ACHN (cell line): ENCODE measurements at places on chromosomes 2 and 18.
A peak's percentile ranks its signal among the peaks of the same experiment; 100 is the strongest.

- no peak for DNase-seq
Observed at GRCh38 chr2:159297042-159297707, 10.7 kb upstream of the WDSUB1 start.

GRCh38 chr2:8548619-8549150, 133.2 kb upstream of the ID2 start:
- DNase-seq, result no peak

- DNase-seq, result no peak
Observed at GRCh38 chr2:110969696-110970095, 151.0 kb upstream of the BCL2L11 start.

- no peak for DNase-seq
Observed at GRCh38 chr2:12928197-12928774, 211.6 kb downstream of the TRIB2 start.

DNA sequence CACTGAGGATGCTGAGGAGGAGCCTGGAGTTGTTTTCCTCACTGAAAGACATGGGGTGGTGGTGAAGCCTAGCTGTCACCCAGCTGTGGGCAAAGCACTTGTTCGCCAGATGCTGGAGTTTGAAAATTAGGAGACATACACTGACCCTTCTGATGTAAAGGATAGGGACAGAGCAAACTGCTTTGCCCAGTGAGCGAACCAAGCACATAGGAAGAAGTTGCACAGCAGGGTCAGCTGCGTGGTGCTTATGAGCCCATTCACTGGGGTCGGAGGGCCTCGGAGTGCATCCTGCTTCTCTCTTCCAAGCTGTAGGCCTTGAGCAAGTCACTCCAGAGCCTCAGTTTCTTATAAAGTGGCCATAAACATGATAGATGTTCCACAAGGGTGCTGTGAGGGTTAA, 50.9 kb downstream of the HK2 start:
- DNase-seq, result no peak

DNA sequence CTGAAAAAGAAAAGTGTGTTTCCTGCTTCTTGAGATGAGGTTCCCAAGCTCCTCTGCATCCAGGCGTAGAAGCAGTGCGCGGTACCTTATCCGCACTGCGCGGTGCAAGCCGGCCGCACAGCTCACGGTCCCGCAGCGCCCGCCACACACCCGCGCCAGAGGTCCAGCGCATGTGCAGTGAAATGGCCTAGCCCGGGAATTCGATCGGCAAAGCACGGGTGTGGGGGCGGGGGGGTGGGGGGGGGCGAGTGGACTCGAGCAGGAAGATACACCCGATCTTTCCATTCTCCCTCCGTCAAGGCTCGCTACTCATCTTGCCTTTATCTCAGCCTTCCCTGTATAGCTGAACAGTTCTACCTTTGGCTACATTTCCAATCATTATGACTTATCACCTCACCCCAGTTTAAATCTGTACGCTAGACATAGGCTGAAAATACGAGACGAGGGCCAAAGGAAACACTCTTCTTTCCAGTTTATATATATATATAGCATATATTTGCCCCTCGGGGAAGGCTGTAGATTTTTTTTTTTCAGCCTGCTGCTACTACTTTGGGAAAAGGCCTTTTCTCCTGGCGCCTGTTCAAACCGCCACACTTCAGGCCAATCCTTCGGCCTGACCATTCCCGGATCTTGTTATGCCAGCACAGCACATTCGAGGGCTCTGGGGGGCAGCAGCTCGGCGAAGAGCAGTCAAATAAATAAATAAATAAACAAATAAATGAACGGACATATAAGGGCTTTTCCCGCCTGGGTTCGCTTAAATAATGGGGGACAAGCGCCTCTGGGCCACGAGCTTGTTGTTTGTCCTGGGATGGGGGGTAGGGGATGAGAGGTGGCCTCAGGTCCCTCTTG, 10.4 kb downstream of the HOXD8 start:
- DNase-seq, result no peak

DNA sequence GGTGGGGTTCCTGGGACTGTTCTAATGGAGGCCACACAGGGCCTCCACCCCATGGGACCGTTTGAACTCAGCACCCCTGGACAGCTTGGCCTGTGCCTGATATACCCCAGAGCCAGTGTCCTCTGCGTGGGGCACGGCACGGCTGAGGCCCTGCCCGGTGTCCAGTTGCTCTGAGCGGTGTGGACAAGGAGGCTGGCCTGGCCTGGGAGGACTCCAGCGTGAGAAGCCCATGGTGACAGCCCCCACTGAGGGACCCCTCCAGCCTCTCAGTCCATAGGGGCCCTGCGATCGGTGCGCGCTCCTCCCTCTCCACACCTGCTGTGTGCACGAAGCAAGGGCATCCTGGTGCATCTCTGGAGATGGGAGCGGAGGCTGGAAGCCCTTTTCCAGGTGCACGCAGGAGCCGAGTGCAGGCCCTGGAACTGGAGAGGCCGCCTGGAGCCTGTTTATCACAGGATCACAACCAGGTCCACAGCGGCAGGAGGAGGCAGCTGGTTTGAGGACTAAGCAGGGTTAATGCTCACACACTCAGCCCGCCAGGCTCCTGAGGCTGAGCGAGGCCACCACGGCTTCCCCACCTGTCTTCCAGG, 120.2 kb downstream of the PTGR3 start:
- no peak for DNase-seq

DNA sequence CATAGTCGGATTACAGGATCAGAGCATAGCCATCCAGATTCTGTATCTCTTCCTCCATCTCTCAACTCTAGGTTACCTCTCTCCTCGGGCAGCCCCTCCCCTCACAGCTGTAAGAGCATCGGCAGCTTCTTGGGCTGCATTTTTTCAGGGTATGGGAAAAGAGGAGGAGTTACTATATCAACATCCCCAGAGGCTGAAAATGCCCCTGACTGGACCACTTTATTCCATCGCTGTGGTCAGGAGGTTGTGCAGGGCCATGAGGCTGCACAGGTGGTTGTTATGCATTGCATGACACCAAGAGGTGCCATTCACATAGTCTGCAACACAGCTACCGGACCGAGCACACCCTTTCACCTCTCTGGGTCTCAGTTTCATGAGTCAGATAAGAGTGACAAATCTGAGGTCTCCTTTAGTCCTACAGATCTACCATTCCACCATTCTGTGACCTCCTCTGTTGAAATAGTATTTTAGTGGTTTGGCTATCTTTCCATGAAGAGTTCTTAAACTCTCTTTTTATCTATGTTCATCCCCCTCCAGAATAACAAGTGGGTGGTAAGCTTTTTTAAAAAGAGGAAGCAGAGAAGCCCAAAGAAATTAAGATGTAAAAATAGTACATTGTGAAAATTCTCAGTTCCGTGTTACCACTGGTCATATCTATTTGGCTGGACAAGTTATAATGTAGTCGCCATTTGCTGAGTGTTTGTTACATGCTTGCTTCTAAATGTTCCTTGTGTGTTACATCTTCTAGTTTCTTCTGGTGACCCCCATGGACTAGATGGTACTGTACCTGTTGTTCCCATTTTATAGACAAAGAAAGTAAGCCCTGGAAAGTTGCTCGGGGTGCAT, 56.6 kb upstream of the SLC1A4 start:
- DNase-seq, result no peak

- no peak for DNase-seq
Observed at GRCh38 chr2:53708988-53709387, 58.6 kb upstream of the CHAC2 start.

DNA sequence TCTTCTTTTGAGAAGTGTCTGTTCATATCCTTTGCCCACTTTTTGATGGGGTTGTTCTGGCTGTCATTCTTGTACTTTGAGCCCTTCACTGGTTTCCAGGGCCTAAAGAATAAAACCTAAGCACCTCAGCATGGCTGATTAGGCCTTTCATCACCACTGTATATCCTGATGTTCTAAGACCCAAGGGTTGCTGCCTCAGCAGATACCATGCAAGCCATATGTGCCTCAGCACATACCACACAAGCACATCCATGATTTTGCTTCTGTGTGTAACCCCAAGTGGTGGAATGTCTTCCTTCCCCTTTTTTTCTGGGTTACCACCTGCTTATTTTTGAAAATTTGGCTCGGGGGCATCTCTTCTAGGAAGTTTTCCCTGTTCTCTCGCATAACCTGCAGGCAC, 11.4 kb downstream of the RBKS start:
- DNase-seq, result no peak

DNA sequence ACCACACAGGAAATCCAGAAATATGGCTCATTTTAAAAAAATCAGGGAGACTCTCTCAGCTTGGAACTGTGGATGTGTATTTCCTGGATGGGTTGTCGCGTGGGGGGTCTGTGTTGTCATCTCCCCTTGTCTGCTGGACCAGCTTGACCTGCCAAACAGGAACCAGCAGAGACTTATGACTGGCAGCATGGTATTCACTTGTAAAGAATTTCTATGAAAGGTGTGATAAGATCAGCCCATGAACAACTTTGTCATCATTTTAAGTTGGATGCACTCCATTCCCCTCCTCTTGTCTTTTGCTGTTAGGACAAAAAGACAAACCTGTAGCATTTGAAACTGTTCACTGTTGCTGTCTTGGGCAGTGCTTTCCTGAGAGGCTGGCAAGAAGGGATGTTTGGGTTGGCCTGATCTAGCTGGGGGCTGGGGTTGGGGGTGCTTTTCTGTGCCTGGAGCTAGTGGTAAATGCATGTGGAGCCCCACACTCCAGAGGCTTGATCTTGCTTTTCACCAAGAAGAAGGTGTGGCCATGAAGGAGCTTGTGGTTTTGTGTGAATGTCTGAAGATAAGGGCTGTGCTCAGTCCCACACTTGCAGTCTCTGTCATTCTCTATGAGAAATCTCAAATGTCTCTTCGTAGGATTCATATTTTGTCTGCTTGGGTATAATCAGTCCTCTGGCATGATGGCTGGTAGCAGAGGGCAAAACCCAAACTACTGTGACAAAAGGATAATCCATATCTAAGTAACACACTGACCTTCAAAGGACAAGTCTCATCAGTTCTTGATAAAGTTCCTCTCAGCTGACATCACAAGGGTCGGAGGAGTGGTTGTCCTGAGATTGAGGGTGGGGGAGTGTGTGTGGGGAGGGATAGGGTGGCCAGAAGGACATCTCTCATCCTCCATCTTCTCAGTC, 39.0 kb downstream of the RALB start:
- no peak for DNase-seq

DNA sequence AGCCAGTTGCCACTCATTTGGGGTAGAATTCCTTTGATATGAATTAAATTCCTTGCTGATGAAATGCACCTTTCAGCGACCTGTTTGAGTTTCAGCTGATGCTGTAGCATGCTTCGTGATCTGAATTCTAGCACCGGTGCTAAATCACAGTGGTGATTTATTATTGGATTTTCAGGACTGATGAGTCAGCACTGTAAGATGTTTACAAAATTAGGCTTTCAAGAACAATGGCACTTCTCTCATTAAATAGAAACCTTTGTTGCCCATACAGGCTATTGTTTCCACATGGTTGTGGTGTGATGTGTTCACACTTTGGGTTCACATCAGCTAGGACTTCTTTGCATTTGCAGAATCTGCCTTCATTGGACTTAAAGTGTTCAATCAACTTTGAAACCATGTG, 687.7 kb downstream of the ARHGAP15 start:
- no peak for DNase-seq

DNA sequence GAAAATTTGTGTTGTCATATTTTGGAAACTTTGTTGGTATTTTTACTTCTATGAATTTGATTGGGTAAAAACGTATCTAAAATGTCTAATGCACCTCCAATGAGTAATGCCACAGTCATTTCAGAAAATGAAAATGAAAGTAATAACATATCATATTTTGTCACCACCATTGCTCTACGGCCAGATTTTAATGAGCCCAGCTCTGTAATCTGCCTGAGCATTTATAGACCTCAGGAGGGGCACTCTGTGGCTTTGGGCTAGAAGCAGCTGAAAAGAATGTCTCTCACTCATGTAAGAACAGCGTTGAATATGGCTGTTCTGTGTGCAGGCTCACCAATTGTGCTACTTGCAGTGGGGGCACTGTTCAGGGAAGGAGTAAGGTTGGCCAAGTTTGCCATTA, 32.7 kb upstream of the ABCA12 start:
- peak; percentile 38 for DNase-seq

DNA sequence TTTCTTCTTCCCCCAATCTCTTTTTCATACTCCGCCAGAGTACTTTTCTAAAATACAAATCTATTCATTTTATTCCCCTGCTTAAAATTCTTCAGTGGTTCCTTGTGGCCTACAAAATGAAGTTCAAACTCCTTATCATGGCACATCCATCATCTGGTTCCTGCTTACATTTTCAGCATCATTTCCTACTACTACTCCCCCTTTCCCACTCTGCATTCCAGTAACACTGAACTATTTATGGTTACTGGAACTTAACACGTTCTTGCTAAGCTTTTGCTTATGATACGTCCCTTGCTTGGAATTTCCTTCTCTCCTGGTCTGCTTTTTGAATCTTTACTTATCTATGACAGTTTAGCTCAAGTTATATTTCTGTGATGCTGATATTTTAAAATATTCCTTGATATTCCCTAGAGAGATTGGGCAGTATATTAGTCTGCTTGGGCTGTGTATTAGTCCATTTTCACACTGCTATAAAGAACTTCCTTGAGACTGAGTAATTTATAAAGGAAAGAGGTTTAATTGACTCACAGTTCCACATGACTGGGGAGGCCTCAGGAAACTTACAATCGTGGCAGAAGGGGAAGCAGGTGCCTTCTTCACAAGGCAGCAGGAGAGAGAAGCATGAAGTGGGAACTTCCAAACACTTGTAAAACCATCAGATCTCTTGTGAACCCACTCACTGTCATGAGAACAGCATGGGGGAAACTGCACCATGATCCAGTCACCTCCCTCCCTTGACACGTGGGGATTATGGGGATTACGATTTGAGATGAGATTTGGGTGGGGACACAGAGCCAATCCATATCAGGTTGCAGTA, 53.2 kb downstream of the BMPR2 start:
- DNase-seq, result no peak

- DNase-seq, result peak; percentile 99
Observed at GRCh38 chr2:27320958-27321543, 1.8 kb downstream of the MPV17 start.

DNA sequence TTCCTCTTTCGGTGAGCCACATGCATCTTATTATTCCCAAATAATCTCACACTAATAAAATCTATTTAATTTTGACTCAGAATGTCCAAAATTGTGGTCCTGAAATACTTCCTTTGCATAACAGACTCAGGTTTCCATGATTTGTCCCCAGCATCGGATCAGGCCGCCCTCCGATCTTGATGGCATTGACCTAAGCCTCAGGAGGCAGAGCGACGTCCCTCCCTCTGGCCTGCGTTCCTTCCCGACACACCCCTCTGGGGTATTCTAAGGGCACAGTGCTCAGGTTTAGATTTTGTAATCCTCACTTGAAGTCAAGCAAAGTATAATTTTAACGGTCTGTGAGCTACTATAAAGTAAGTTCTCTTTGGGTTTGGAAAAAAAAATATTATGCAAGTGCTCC, 857.7 kb downstream of the GALR1 start:
- no peak for DNase-seq
